Bronchial epithelial cell (primary cell): ENCODE measurements at places on chromosomes 11 and 22.

DNA sequence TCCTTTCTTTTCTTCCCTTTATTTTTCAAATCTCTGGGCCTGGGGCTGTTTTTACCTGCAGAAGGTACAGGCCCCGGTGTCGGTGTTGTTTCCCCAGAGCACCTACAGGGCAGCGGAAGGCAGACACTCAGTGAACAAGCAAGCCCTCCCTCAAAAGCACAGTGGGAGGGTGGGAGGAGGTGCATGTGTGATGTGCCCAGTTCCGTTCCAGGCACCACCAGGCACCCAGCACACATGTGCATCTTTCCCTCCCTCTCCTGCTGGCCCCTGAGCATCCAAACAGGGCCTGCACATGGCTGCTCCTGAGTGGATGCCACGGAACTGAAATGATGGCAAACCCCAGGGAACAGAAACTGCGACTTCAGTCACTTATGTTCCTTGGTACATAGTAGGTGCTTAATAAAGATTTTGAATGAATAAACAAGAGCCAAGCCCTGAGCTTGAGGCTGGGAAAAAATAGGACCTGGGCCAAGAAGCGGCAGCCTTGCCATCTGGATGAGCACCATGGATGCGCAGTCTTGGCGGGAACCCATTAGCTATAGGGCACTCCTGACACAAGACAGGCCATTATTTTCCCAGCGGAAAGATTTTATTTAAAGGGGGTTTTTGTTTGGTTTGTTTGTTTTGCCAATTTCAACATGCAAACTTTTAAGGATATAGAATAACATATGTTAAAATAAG, 47.8 kb downstream of the ARRB1 start:
- DNase-seq = no peak

- no peak for DNase-seq
Observed at GRCh38 chr11:66861038-66861773, 4.3 kb downstream of the LRFN4 start.

- DNase-seq = no peak
Observed at GRCh38 chr11:113907681-113908080, 3.1 kb downstream of the HTR3B start.

GRCh38 chr11:71399341-71399740, 48.9 kb downstream of the DHCR7 start:
- DNase-seq = no peak

DNA sequence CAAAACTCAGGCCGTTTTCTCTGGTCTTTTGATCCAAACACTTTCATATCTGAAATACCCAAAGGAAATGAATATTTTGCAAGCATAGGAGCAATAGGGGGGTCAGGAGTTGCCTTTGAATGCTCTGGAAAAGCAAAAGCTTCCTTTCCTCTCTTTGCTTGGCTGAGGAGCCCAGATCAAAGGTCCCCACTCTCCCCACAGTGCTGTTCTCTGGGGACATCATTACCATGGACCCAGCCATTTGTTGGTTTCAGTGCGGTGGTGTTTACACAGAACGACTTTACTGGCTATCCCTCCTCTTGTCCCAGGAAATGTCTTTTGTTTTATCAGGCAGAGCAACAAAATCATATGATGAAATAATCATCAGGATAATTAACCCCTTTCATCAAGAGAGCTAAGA, 1089.1 kb downstream of the TBC1D22A start:
- DNase-seq = no peak

GRCh38 chr11:110158317-110159200, 65.4 kb downstream of the ZC3H12C start:
- DNase-seq = no peak

DNA sequence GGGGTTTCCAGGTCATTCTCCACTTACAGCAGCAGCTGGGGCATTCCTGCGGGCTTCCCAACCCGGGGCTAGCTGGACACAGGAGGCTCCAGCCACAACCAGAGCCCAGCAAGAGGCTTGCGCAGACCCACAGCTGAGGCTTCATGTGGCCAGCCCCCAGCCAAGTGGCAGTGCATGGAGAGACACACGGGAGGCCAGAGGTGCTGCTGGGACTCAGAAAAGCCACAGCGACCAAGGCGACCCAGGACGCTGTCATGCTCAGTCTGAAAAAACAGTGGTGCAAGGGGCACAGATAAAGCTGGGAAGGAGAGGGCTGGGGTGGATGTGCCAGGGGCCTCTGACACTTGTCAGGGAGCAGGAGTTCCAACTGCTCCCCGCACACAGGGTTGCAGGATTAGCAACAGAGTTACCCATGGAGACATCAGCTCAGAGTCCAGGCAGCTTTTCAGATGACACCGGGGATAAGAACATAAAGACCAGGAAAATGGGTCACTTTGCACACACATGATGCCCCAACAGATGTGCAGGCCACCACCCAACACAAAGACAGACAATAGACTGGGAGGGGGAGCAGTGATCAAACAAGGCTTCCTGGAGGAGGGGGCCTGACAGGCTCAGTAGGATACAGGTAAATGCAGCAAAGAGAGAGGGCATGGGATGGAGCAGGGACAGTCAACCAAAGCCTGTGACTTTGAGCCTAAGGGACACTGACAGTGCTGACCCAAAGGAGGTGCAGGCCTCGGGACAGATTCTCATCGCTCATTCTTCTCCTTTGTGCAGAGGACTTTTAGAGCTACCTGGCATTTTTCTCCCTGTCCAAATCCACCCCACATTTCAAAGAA, 6.9 kb upstream of the NEAT1 start:
- DNase-seq = no peak

GRCh38 chr11:108628812-108629211, 35.2 kb upstream of the EXPH5 start:
- no peak for DNase-seq
